ENCODE measurements at places on chromosomes 3 and 15.

DNA sequence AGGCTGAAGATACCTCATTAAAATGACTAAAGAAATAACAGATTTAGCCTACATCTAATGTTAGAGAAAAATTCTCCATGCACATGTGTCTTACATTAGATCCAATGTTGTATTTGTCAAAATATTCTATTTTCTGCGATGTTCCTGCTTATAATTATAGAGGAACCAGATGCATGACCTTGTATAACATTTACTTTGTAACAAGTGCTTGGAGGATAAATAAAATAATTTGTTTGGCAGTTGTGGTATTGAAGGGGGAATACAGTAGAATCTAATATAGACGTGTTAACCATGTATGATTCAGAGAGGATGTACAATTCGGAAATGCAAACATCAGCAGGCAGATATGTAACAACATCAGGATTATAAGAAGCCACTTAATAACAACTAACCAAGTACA is 922.2 kb downstream of the TUSC7 start:
- no peak for DNase-seq

DNA sequence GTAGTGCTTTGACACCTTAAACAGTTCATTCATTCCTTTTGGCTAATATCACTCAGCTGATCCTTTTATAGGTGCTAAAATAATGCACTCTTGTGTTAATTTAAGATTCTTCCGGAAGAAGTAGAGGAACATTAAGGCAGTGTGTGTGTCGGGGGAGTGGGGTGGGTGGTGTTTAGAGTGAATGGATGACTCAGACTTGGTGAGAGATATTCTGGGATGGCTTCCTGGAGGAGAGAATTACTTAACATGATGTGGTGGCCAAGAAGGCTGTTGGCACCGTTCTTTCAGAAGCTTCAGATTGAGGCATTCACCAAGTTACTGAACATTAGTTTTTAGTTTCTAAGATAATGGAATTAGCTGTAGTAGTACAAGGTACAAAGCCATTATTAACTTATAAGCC is 125.6 kb upstream of the ROPN1 start:
- DNase-seq: no peak

DNA sequence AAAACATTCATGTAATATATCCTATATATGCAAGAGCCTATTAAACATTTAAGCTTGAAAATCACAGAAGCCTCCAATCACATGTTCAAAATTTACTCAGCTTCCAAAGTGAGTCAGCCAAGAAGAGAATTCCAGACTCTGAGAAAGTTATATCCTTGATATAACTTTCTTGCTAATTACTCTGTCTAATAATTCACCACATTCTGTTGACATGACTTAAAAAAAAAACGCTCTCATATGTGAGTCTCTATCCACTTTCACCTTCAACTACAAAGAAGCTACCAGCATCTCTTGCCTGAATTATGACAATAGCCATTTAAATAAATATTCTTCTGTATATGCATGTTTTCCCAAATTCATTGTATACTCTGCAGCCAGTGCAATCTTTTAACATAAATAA is 1116.3 kb upstream of the CADM2 start:
- DNase-seq: no peak

GRCh38 chr3:53806182-53807116 is 39.8 kb downstream of the CHDH start:
- no peak for DNase-seq

- no peak for DNase-seq
Observed at GRCh38 chr3:188712248-188712924, 459.4 kb upstream of the TPRG1 start.

DNA sequence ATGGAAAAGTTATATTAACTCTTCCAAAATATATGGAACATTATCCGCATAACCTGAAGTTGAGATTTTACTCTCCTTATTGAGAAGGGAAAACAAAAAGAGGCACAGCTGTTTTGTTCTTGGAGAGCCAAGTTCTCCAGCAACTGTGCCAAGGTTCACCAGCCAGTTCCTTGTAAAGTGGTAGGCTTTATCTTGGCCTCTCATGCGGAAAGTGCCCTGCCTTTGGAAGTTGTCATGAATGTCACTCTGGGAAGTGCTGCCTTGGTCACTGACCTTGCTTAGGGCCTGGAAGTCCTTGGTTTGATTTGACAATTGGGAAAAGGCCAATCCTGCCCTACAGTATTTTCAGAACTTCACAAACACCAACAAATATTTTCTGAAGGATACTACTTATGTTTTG is 44.2 kb upstream of the THRB start:
- DNase-seq: no peak

DNA sequence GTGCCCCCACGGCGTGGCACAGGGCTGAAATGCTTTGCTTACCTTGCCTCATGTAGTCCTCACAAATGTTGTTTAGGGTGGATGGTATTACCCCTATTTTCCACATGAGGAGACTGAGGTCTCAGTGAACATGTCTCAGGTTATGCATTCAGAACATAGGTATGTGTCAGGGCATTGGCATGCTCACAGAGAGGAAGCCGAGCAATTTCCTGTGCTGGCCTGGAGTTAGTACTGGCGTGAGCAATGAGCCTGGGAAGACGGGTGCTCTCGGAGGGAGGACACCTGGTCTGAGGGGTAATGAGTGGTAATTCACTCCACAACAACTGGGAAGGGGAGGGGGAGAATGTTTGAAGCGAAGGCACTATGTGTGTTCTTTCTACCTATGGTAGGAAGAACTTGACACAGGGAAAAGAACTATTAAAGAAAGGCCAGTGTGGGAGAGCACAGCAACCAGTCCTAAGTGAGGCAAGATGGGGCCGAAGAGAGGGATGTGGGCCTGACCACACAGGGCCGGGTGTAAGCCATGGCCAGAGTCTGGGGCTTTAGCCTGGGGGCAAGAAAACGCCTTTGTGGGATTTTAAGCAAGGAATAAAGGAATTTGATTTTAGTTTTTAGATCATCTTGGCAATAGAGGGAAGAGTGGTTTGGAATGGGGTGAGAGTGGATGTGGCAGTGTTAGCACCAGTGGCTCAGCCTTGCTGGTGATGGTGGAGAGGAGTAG is 4.9 kb upstream of the FAM131A start:
- no peak for DNase-seq

GRCh38 chr3:66656609-66657008 is 155.8 kb upstream of the LRIG1 start:
- no peak for DNase-seq

DNA sequence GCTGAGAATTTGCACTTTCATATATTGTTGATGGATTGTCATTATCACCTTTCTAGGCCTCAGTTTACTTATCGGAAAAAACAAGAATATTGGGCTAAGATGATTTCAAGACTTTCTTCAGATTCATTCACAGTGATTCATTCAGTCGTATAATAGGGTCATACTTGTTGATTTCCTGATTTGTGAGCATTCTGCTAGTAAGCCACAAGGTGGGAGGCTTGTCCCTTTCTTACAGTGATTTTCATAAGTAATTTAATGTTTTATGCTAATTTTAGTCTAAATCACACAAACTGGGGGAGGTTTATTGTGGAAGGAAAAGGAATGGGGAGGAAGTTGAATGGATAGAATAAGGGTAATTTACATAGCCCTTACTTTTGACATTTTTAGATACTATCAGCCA is 126.8 kb upstream of the GOLGA6L4 start:
- no peak for DNase-seq

DNA sequence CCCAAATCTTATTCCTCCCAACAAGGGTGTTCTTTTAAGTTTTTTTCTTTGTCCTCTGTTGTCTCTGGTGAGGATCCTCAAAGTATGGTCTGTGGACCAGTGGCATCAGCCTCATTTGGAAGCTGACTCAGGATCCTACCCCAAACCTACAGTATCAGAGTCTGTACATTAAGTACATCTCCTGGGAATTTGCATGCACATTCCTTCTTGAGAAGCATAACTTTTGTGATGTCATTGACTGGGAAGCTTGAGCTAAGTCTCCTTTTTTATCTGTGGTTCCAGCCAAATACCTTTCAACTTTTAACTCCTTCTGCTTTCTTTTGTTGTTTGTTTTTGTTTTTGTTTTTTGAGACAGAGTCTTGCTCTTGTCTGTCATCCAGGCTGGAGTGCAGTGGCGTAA is 40.5 kb downstream of the ARMC8 start:
- DNase-seq: no peak

GRCh38 chr3:133038089-133038730 is at the start of gene TMEM108:
TSS of gene TMEM108 (plus strand) at chr3:133038391.
- DNase-seq: no peak

GRCh38 chr3:37611771-37612170 is 249.9 kb upstream of the CTDSPL start:
- no peak for DNase-seq

Measured in CD4-positive, alpha-beta T cell treated with Interleukin-2 at 100 ng/mL for 4 hours (primary cell).